Peyer's patch (tissue), 4 donors: ENCODE measurements at places on chromosomes 6 and 20. TPM values are rescaled to one million over a fixed set of nuclear protein-coding genes. Genes with fewer than 3 reads are reported as not detected.

CEBPB gene
- 13.8 TPM for total RNA-seq

TMEM200A gene
- 3.4 TPM for total RNA-seq

DNA sequence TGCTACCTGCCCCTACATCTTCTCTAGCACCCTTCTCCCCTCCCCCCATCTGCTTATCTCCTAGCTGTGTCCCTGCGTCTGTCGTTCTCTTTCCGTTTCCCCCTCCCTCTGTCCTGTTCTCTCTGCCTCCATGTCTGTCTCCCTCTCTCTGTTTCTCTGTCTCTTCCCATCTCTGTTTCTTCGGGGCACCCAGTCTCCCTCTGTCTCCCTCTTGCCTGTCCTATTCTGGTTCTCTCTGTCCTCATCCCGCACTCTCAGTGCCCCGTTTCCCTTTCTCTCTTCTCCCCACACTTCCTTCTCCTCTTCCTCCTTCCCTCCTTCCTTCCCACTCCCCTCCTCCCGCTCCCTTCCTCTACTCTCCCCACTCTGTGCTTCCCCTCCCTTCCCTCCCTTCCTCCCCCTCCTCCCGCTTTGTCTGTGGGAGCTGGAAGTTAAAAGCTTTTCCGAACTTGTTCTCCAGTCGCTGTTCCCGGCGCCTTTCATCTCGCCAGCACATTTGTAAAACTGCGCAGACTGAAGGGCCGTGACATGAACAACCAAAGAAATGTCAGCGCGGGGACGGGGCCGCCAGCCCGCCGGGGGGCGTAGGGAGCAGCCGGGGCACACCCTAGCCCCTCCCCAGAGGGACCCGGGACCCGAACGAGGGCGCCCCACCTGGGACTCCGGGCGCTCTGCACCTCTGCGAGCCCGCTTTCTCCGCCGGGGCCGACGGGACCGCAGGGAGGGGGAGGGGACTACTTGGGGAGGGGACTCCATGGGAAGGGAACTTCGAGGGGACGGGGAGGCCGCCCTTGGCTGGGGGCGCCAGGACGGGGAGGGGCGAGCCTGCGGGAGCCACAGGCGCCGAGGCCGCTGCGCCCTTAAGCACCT, 4.0 kb upstream of the CDH22 start:
- H3K36me3 ChIP-seq: no peaks in the 10 kb centered on the region
- DNase-seq: no peak
- H3K27me3 ChIP-seq: peaks cover 30% of the 10 kb centered on the region
- H3K4me1 ChIP-seq: peaks cover 15% of the 10 kb centered on the region
- H3K27ac ChIP-seq: no peak overlapping the region
- H3K4me3 ChIP-seq: no peak overlapping the region

DNA sequence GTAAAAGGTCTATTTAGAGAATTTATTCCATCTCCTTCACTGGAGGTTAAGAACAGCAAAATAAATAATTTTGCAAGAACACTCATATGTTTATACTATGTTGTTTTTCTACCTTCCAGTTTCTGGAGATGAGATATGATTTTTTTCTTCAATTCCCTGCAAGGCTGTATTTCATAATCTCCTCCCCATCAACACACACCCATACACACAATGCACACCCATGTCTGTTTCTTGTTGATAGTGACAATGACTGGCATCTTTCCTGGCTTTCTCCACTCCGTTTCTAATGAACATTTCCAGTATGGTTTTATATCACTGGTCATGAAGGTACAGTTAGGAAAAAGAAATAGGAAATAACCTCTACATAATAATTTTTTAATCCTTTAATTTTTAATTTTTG, 202.1 kb downstream of the ARHGAP18 start:
- no peaks in the 10 kb centered on the region for H3K36me3 ChIP-seq
- H3K4me1 ChIP-seq: no peaks in the 10 kb centered on the region
- H3K4me3 ChIP-seq: no peak overlapping the region
- DNase-seq: no peak
